ENCODE measurements at places on chromosomes 5 and 9.
A peak's percentile ranks its signal among the peaks of the same experiment; 100 is the strongest.

DNA sequence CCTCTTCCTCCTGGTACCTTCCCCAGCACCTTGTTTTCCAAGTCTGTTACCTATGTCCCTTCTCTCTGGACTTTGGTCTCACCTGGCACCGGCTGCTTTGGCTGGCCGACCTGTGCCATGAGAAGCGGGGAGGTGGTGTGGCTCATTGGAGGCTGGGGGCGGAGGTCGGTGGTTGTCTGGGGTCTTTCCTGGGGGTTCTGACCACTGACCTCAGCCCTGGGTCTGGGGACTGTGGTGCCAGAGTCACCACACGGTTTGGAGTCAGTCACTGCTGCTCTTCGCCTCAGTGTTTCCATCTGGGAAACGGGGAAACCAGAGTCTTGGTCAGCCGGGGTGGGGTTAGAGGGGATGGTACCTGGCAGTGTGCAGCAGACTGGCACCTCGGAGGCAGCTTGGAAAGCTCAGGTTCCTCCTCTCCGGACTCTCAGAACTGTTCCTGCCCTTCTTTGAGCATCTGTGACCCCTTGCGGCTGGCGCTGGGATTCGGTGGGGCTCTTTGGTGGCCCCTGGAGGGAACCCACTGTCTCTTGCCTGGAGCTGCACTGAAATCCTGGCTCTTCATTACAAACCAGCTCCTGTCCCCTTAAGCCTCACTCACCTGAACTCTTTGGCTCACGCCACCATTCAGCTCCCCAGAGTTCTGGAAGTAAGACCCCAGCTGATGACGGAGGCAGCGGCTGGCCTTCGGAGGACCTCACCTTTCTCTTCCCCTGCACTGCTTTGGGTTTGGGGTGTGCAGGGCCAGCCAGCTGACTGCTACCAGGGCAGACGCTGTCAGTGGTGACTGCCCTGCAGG, 4.1 kb upstream of the RXRA start:
- no peak for DNase-seq

DNA sequence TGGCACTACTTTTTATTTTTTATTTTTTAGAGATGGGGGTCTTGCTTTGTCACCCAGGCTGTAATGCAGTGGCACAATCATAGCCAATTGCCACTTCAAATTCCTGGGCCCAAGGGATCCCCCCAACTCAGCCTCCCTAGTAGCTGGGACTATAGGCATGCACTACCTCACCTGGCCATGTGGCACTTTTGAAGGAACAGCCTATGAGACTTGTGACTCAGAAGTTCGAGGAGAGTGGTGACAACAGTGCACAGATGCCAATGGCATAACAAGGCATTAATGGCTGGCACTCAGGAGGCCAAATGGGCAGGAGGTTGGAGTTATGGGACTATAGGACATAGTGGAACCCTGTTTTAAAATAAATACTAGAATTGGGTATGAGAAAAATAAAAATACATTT, 33.7 kb downstream of the ANKRD31 start:
- no peak for DNase-seq

DNA sequence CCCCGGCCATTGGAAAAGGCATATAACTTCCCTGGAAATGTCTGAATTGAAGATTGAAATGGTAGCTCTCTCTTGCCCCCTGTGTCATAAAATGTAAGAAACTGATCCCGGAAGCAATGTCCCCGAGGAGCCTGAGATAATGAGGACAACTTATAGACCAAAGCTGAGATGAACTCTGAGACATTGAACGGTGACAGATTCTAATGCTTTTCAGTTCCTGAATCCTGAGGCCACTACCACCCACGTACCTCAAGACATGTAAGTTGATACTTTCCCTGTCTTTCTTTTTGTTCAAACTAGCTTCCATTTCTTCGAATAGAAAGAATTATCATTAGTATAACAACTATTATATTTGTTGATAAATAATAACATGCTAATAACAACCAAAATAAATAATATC, 51.0 kb downstream of the KIF4B start:
- DNase-seq = no peak

GRCh38 chr5:102223542-102224477, 72.3 kb downstream of the SLCO4C1 start:
- DNase-seq = peak; percentile 44

DNA sequence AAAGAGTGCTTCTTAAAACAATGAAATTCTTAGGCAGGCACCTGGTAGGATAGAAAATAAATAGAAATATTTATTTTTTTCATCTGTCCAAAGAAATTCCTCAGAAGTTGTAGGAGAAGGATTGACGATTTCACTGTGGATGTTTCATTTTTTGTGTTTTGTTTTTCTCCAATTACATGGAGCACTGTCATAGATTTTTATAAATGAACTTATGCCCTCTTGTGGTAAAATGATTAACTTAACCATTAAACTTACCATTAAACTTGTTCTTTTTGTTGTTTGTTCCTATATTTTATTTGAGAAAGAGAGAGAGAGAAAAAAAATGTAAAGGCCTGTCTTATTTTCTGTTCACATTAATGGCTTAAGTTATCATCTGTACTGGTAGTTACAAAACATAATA, 339.2 kb downstream of the PRR16 start:
- DNase-seq = peak; percentile 54

DNA sequence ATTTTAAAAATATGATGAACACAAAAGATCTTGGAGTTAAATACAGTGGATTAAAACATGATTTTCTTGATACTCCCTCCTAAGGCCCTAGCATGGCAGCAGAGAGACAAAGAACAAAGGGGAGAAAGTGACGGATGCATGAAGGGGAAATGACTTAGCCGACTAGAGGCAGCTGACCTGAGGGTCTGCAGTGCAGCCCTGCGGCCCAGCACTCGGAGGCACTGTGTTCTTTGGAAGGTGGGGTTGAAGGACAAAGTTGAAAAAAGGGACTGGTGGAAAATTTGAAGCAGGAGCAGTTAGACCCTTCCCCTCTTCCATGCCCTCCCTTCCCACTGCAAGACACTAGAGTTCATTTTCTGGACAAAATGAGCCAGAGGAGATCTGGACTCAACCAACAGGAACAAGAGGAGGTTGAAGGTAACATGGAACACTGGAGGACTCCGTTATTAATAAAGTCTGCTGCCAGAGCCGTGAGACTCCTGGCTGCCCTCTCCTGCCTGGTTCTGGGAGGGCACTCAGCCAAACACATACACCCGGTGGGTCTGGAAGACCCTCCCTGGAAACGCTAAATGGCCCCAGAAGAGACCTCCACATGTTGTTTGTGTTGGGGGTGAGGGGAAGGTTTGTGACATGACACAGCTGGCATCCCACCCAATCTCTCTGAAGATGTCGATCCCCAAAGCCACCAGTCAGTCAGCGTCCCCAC, 98.1 kb downstream of the JMY start:
- DNase-seq = no peak

GRCh38 chr5:59786334-59786805, 107.2 kb downstream of the PDE4D start:
- peak; percentile 83 for DNase-seq

DNA sequence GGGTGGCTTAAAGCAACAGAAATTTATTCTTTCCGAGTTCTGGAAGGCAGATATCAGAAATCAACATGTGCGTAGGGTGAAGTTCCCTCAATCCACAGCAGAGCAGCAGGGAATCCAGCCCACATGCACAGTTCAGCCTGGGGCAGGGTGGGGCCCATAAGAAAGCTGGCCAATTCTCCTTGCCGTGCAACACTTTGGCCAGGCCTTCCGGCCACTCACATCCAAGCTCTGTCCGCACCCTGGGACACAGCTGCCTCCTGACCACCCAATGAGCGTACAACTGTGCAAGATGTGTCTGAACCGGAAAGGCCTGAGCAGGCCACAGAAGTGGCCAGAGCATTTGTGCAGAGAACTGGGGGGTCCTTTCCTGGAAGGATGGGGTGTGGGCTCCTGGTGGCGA, 274.9 kb downstream of the GADD45G start:
- DNase-seq = no peak

GRCh38 chr5:27020973-27021372, 17.4 kb downstream of the CDH9 start:
- peak; percentile 34 for DNase-seq

GRCh38 chr5:134099939-134100282, 14.6 kb upstream of the TCF7 start:
- DNase-seq = no peak

DNA sequence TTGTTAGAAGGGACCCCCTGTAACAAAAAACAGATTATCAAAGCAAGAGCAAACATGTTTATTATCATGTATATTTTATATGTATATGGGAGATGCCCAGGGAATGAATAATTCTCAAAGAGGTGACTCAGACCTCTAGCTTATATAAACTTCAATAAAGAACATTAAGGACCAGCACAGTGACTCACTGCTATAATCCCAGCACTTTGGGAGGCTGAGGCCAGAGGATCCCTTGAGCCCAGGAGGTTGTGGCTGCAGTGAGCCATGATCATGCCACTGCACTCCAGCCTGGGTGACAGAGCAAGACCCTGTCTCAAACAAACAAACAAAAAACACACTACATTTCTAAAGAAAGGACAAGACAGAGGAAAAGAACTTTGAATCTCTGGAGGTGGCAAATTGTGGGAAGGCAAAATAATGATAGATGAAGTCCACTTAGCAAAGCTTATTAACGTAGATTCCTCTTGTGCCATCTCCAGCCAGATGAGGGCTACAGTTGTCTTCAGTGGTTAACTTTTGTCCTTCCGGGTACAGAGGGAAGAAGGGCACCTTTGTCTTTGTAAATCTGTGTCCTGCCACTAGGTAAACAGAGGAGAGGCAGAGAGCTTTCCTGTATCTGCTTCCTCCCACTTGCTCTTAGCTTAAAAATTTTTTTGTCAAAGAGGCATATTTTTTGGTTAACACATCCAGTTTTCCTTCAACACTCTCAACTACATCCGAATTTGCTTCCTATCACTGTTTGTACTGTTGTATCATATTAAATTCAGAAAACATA, 7.5 kb upstream of the RFK start:
- DNase-seq = peak; percentile 48

Data from fibroblast of mammary gland (primary cell).